CD8-positive, alpha-beta memory T cell (primary cell): ENCODE measurements at places on chromosomes 3 and 15. TPM values are rescaled to one million over a fixed set of nuclear protein-coding genes. Genes with fewer than 3 reads are reported as not detected.

Gene IGF1R
- polyA plus RNA-seq, result 2.1 TPM

Gene SERPINI2
- not detected for polyA plus RNA-seq

Gene ADGRG7
- polyA plus RNA-seq, result not detected

Gene ACSBG1
- 0.06 TPM for polyA plus RNA-seq

Gene CNTN3
- polyA plus RNA-seq, result not detected

Gene SLC51B
- not detected for polyA plus RNA-seq

Gene LARP6
- 0.05 TPM for polyA plus RNA-seq
